ENCODE measurements at places on chromosomes 2 and 18. TPM values are rescaled to one million over a fixed set of nuclear protein-coding genes. Genes with fewer than 3 reads are reported as not detected.

Gene ALPG
- not detected for total RNA-seq

Gene ABCG5
- total RNA-seq: not detected

Gene COLEC11
- total RNA-seq: not detected

Gene SMAD7
- total RNA-seq: 64.0 TPM

Gene INPP5D
- 278 TPM for total RNA-seq

Gene OTOS
- not detected for total RNA-seq

Gene ARHGEF4
- 1.7 TPM for total RNA-seq

Gene MARCO
- total RNA-seq: not detected

Data from CD4-positive, CD25-positive, alpha-beta regulatory T cell (primary cell).